Stimulated activated CD4-positive, alpha-beta T cell treated with anti-CD3 and anti-CD28 coated beads, Interleukin-15, amount 100 ng/mL, for 1 hour (primary cell): ENCODE measurements at places on chromosomes 5 and 9.

- DNase-seq = no peak
Measured at GRCh38 chr5:136194576-136194975, 1.6 kb upstream of the SMIM32 start.

GRCh38 chr9:35656831-35657545 lies 831 bp downstream of the RMRP start:
- DNase-seq = no peak

GRCh38 chr9:131524665-131525315 lies 6.3 kb downstream of the UCK1 start:
- no peak for DNase-seq

DNA sequence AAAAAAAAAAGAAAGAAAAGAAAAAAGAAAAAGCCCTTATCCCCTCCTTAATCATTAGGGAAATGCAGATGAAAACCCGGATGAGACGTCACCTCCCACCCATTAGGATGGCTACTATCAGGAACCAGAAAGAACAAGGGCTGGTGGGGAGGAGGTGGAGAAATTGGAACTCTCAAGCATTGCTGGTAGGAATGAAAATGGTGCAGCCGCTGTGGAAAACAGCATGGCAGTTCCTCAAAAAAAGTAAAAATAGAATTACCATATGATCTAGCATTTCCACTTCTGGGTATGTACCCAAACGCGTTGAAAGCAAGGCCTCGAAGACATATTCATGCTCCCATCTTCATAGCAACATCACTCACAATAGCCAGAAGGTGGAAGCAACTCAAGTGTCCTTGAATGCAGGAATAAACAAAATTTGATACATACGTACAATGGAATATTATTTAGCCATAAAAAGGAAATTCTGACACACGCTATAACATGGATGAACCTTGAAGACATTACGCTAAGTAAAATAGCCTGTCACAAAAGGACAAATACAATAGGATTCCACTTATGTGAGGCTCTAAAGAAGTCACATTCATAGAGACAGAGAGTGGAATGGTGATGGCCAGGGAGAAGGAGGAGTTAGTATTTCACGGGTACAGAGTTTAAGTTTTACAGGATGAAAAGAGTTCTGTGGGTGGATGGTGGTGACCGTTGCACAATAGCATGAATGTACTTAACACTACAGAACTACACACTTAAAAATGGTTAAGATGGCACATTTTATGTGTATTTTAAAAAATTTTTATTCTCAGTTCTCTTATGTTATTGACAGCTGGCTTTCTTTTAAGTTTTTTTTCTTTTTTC lies 166.8 kb upstream of the IER5L start:
- DNase-seq = no peak

- DNase-seq = no peak
Measured at GRCh38 chr5:179316982-179317381, 28.3 kb downstream of the ADAMTS2 start.

DNA sequence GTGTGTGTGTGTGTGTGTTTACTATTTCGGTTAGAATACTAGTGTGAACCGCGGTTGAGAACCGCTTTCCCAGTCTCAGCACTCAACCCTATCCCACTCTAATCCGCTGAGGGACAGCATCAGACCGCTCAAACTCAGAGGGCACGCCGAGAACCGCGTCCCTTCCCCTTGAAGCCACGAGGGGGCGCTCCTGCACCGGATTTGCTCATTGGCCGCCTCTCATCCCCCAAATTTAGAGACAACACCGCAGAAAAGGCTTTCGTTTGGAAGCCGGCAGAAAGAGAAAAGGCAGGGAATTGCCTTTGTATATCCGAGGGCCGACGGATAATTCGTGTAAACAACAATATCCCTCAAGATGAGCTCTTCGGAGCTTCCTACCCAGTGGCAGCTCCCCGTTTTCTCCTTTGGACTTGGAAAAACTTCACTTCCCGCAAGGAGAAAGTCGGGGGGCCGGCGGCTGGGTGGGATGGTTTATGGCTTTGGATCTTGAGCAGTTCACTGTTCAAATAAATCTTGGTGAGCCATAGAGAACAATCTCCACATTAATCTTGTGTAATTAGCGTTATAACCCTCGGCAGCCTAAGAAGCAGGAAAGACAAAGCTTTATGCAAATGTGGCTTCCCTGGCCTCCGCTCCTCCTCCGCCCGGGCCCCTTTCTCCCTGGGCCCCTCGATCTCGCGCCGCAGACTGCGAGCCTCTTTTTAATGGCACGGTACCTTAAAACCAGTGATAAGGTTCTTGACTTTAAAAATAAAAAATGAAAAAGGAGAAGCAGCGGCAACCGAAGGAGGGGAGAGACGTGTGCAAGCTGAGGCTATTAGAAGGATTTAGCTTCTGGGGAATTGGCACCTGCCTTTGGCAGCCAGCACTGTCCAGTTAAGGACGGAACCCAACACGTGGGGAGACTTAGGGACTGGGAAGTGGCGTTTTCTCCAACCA lies 296.8 kb downstream of the PARP8 start:
- DNase-seq = peak; percentile 21

- DNase-seq = no peak
Measured at GRCh38 chr5:6652025-6652424, 18.8 kb downstream of the SRD5A1 start.

GRCh38 chr5:56011835-56012234 lies 17.1 kb upstream of the IL6ST start:
- DNase-seq = no peak

- DNase-seq = no peak
Measured at GRCh38 chr9:105835721-105836120, 141.4 kb downstream of the TMEM38B start.

DNA sequence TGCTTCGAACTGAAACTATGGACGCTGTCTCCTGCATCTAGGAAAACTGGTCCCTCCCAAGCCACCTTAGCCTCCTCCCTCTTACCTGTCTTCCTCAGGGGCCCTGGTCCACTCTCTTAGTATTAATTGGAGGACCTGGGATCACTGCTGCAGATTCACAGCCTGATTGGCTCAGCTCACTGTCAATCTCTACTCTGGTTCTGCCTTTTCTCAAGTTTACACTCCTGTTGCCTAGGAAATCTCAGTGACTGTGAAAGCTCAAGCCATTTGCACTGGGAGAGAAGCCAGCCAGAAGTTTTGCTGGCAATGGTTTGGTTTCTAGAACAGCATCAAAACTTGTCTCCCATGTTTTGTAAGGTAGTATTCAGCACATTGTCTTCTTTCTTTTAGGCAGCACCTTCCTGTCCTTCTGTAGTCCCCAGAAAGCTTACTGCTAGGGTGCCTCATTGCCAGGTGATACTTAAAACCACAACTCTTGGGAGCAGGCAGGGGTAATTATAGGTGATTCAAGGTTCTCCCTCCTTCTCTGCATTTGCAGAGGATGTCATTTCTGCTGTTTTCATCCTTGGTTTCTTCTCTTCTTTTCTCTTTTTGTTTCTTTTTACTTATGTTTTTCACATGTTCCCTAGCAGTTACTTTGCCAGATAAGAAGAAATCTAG lies at the start of gene CAPSL:
Gene CAPSL (minus strand): TSS at position 55 of the 660 bp plus-strand sequence. CDS start 17,502 bp downstream, outside the sequence.
- no peak for DNase-seq

DNA sequence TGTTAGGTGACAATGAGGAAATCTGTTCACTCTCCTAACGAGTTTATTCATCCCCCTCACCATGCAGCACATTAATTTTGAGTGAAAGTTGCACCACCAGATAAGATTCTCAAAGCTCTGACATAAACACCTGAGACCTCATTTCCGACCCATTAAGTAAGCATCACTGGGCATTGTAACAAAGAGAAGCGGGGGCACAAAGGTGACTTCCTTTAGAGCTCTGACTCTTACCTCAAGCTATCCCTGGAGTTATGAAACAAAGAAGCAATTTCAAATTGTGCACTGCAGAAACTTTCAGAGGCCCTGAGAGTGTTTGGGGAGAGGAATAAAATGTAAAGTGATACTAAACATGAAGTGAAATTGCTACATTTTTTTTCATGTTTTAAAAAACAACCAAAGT lies 29.5 kb downstream of the C5orf15 start:
- no peak for DNase-seq

DNA sequence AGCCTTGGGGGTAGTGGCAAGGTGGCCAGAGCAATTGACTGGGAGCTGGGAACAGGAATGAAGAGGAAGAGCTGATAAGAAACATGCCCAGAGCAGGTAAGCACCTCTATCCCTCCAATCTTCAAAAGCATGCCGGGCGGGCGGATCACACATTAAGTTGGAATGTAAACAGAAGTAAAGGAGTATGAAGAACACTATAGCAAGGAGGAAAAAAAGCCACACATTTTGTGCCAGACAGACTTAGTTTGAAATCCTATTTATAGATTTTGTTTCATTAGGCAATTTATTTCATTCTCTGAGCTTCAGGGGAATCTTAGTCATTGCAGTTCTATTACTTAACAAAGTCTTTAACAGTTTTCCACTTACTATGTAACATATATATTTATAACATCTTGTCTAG lies 173.9 kb upstream of the TNC start:
- no peak for DNase-seq

DNA sequence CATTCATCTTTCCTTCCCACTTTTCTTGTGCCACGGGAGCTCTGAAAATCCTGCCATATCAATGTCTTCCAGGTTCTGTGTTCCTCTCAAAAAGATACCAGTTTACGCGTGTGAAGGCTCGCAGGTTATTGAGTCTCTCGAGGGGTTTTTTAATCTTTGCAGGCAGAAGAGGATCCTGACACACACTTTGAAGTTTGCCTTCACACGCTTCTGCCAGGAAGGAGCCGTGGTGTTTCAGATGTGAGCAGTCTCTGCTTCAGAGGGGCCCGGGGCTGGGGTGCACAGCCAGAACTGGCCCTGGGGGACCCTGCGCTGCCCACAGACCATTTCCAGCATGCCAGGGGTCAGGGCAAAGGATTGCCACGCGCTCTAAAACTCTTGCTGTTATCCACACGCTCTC lies 167.2 kb downstream of the TTLL11 start:
- no peak for DNase-seq

DNA sequence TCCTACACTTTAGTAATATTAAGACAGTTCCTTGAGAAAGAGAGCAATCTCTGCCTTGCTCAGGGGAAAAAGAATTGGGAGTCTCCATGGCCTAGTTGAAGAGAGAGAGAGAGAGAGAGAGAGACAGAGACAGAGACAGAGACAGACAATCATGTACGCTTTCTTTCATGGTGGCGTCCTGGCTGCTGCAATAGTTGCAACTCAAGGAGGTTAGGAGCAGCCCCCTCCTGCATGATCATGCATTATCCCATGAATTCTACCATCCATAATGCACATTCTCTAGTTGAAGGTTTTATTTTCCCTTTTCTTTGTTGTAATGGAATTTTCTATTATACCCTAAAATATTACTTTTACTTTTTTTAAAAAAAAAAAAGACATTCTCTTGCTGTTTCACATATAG lies 50.7 kb downstream of the PPP2R2B start:
- DNase-seq = no peak

DNA sequence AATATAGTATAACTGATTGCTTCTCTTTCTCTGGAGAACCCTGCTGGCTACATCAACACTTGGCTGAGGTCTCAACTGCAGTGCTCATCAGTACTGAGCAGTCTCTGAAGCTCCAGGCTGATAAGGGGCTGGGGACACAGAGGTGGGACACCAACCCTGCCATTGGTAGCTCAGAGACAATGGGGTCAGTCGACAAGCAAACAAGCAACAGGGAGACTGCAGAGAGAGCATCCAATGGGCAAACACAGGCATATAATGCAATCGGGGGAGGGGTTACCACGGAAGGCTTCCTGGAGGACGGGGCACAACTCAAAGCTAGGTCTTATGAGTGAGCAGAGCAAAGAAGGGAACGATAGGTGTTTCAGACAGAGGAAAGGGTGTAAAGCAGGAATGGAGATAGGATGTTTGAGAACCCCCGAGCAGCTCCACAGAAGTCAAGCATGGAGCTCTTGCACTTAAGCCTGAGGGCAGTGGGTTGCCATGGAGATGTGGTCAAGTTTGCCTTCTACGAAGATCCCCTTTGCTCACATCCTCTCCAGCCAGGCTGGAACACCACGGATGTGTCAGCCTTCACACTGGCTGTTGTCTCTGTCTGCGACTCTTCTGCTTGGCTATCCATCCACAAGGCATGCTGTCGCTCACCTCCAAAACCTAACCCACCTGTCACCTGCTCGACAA lies 21.5 kb upstream of the AKNA start:
- no peak for DNase-seq

GRCh38 chr9:34628656-34629490 lies at the start of gene ARID3C:
TSS of gene ARID3C (minus strand) at chr9:34629066. CDS start at chr9:34628014, 1,052 bp downstream.
- DNase-seq = no peak

DNA sequence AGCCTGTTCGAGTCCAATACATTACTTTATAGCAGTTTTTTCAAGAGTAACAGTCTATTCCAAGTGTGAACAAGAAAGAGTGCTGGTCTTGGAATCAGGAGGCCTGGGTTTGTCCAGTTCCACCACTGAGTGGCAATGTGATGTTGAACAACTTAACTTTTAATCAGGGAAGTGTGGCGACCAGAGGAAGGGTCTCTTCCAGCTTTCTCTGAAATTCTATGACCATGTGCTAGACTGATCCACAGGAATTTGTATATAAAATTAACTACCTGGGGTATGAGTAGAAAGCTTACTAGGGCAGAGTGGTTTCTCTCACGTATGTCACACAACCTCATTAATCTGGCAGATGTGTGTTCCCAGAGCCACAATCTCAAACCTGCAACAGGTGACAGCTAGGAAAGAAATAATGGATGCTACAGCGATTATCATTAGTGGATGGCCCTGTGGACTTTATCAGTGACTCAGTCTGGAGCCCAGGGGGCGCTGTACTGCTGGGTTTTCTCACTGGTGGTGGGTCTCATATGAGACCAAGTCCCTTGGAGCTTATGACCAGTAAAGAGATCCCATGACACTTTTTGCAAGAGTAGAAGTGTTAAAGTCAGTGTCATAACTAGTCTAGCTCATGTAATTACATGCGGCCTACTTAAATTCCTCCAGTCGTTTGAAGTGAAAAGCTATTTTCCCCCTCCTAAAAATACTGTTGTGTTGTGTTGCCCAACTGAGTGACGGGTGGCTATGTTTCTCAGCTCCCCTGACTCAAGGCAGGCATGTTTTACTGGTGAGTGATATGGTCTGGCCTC lies 116.5 kb downstream of the GDNF start:
- DNase-seq = no peak

GRCh38 chr5:66645039-66645438 lies 48.8 kb downstream of the MAST4 start:
- no peak for DNase-seq

- DNase-seq = no peak
Measured at GRCh38 chr9:116059466-116059865, 94.1 kb upstream of the PAPPA start.

- DNase-seq = no peak
Measured at GRCh38 chr9:110895147-110895905, 142.9 kb downstream of the LPAR1 start.

DNA sequence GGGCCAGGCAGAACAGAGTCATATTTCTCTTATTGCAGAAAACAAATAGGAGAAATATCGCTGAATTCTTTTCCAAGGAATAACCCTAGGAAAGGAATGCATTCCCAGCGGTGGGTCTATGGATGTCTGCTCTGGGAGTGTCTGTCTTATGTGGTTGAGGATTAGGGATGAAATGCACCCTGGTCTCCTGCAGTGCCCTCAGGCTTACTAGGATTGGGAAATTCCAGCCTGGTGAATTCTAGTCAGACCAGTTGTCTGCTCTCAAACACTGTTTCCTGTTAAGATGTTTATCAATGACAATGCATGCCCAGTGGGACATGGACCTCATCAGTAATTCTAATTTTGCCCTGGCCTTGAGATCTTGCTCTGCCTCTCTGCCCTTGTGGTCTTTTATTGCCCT lies 136.1 kb upstream of the ELAVL2 start:
- no peak for DNase-seq
